Fibroblast of lung (primary cell): ENCODE measurements at places on chromosomes 4 and X.

DNA sequence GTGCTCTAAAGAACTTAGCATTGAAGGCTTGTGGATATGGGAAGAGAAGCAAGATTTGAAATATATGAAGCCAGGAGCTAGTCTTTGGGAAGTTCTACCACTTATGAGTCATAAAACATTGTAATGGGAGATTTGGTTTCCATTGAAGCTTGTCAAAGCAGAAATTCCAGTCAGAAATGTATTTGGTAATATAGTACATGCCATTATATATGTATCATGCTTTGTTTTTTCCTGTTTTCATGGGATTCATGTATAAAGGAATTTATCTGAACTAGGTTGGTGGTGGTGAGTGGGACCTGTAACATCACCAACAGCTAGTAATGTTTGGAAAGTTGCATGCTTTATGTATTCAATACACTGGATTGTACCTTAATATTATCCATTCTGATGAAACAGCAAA is 14.6 kb upstream of the DCAF8L2 start:
- peak; percentile 12 for DNase-seq

DNA sequence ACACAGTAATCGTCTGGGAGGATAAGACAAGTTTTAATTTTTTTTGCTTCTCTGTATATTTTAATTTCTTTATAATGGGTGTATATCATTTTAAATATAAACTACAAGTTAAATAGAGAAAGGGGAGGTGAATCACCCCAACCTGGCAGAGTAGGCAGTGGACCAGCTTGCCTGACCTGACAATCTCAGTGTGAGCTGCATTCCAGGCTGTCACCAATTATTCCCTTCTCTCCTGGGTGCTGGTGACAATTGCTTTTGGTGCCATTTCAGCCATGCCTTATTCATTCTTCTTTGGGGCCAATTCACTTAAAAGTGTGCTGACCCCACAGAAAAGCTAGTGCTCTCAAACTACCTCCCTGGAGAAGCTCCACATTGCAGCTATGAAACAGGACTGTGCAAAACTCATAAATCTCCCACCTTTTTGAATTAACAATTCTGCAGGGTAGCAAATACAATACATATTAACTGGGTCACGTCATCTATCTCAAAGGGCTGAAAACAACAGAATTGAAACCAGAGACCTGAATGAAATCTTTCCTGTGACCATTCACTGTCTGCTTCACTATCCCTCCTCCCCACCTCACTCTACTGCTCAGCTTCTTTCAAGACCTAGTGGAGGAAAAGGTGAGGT is 359.0 kb downstream of the HS3ST1 start:
- no peak for DNase-seq

DNA sequence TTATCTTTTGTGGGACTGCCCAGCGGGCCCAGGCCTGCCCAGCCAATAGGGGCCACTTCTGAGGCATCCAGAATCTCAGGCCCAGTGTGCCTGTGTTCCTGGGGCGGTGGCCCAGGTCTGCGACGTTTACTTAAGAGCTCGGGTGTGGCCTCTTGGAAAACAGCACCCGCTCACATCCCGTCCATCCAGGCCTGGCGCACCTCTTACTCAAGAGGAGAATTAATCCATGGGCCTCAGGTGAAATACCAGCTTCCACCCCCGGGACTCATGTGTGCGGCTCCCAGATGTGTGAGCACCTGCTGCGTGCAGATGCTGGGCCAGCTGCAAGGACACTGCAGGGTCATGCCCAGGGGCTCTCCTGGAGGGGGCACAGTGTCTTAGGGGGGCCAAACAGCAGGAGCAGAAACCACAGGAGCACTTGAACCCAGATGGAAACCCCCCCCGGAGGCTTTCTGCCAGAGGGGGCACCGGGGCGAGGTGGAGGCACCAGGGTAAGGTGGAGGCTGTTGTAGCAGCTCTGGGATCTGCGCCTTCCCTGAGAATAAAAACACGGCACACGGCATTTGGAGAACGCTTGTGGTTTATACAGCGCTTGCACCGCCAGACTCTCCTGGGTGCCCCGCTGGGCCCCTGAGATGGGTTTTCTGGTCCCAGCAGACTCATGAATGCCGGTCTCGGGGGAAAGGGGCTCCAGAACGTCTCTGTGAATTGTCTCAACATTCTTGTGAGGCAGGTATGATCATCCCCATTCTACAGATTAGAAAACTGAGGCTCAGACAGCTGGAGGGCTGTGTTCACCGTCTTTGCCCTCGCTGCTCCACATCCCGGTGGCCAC is 2.8 kb downstream of the PSAPL1 start:
- no peak for DNase-seq

- DNase-seq: peak; percentile 28
These were observed 46.2 kb upstream of the TXK start for GRCh38 chr4:48180234-48180633.

- peak; percentile 59 for DNase-seq
These were observed 68.9 kb downstream of the SMIM20 start for GRCh38 chr4:25982962-25983361.

- no peak for DNase-seq
These were observed 14.0 kb upstream of the FGF5 start for GRCh38 chr4:80252427-80252826.

DNA sequence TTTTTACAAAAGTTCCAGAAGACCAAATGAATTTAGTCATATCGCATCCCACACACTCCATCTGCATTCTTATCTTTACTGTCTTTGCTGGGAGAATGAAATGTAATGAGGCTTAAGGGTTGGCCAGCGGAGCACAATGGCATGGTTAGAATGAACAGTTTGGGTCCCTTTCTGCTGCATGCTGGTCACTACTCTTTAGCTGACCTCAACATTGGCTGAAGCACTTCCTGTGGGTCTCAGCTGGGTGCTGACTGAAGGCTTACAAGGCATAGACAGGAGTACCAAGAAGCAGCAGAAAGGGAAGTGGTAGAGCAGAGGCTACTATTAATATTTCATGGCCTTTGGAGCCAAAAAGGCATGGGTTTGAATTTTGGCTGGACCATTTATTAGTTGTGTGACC is 159.4 kb upstream of the GPC4 start:
- no peak for DNase-seq

- no peak for DNase-seq
These were observed 33.9 kb downstream of the NELFA start for GRCh38 chr4:1974840-1975239.
